ENCODE measurements at places on chromosomes 5 and 9.

DNA sequence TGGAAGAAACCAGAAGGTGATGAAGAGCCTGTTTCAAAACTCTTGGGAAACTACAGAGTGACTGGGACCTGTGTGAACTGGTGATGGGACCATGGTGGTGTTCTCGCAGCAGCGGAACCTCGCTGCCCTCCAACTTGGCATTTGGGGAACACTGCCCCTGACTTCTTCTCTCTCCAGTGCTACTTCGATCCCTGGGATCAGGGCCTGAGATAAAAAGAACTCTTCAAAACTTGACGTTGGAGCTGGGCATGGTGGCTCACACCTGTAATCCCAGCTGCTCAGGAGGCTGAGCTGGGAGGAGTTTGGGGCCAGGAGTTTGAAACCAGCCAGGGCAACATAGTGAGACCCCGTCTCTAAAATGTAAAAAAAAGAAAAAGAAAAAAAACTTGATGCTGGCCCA is 18.1 kb downstream of the PITX1 start:
- no peak for DNase-seq

DNA sequence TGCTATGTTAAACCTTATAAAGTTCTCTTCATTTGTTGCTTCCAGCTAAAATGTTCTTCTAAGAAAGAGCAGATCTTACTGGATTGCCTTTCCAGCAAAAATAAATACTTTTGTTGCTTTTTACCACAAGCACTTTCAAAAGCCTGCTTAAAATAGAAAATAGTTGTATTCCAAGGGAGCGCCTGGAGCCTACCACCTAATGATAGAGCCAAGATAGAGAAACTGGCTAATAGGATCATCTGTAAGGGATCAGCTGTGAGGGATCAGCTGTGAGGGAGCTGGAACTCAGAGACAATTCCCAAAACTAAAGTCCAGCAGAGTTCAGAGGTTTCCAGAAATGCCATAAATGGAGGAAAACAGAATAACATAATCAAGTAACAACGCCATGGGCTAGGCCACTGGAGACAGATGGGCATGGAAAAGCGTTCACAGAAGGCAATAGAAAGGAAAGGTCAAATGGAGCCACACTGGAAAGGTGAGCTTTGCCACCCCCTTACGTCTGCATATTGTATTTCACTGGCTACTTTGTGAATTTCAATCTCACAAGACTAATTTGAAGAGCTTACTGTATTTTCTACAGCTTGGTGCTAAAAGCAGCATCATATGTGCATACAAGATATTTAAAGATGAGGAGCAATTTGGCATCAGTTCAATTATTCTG is 140.6 kb upstream of the TLE4 start:
- no peak for DNase-seq

- no peak for DNase-seq
These were observed 59.6 kb downstream of the PRUNE2 start for GRCh38 chr9:76846297-76846696.

- no peak for DNase-seq
These were observed 34.4 kb downstream of the ALG2 start for GRCh38 chr9:99187311-99187710.

DNA sequence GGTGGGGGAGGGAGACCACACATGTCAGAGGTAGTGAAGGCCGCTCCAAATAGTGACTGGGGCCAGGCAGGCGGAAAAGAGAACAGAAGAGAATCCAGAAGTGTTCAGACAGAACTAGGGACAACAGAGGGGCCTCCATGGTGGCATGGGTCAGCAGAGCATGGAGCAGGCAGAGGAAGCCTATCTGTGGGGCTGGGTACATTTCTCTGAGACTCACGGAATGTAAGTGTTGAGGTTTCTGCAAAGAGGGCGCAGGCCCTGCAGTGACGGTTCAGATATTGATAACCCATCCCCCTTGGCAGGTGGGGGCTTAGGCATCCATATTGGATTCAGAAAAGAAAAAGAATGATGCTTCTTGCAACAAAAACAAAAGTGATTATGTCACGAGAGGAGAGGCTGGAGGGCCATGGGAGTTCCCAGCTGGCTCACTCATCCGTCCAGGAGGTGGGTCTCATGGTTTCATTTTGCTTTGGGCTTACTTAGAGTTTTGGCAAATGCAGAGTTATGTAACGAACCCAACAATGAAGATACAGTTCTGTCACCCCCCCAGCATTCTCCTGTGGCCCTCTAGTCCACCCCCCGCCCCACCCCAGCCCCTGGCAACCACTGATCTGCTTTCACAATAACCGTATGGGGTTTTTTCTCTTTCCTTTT is 5.4 kb upstream of the RMND5B start:
- no peak for DNase-seq

DNA sequence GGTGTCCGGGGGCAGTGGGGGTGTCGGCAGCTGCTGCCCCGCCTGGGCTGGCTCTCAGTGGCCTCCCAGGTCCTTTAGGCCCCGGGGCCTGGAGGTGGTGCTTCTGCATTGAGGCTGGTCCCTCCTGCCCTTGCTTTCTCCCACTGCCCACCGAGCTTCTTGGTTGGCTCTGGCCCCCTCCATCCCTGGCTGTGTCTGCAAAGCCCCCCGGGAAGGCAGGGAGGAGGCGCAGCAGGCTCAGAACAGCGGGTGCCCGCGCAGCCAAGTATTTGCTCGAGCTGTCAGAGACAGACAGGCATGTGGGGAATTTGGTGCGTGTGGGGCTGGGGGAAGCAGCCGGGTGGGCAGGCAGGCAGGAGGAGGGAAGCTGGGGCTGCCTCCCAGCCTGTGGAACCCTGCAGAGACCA is 11.5 kb downstream of the CXXC5 start:
- DNase-seq, result no peak

DNA sequence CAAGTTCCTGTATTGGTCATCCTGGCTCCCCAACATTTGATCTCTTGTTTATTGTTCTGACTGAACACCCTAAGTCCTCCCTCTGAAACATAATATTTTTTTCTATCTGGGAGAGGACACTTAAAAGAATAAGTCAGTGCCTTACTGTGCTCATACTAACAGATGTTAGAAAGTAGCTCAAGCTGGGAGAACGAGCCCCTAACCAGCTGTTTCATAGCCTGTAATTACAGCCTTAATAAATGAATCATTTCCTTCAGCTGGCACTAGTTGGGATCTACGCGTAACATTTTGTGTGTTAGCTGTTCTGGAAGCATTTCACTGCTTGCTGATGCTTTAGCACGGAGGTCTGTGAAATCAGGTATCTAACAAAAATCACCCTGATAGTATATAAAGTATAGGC is 345.9 kb upstream of the RIOK2 start:
- no peak for DNase-seq

- DNase-seq, result no peak
These were observed 65.4 kb upstream of the GDNF start for GRCh38 chr5:37905230-37905629.

- DNase-seq, result peak; percentile 52
These were observed 11.3 kb upstream of the GRHPR start for GRCh38 chr9:37410969-37411785.

DNA sequence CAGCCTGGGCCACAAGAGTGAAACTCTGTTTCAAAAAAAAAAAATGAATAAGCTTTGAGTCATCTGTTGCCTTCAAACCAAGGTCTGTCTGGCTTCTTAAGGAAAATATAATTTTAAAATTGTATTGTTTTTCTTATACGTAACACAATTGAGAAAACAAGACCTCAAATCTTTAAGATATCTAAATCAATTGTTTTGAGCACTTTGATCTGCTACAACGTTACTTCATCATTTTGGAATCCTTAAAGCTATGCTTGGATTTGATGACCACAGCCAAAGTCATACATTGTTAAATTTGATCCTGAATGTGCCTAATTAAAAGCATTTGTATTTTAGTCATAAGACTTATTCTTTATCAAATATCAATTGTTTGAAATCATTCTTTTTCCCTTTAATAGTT is 37.7 kb upstream of the VCAN start:
- no peak for DNase-seq

GRCh38 chr5:92749943-92750342 is 831.1 kb downstream of the NR2F1-AS1 start:
- no peak for DNase-seq

- DNase-seq, result no peak
These were observed 88.6 kb downstream of the NIPBL start for GRCh38 chr5:36965179-36965578.

GRCh38 chr5:169415371-169415770 is 114.4 kb upstream of the SLIT3 start:
- no peak for DNase-seq

DNA sequence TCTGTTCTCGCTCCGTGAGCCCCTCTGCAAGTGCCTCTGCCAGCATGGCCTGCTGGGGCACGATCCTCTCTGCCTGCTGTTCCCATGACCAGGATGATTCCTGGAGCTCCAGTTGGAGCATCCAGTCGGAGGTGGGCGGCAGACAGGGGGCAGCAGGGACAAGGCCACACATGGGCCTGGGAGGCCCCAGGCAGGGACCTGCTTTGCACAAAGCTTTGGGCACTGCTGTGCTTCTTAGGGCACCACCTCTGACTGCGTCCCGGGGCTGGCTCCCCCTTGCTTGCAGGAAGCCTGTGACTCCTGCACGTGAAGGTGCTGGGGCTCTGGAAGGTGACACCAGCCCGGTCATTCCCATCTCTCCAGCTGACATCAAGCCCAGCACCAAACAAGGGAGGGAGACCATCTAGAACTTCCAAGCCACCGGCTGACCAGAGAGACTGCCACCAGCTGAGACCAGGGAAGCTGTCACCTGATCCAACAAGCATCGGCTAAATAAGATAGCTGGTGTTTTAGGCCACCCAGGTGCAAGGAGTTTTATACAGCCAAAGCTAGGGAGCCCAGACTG is 174.8 kb upstream of the FOXD4L5 start:
- DNase-seq, result no peak

DNA sequence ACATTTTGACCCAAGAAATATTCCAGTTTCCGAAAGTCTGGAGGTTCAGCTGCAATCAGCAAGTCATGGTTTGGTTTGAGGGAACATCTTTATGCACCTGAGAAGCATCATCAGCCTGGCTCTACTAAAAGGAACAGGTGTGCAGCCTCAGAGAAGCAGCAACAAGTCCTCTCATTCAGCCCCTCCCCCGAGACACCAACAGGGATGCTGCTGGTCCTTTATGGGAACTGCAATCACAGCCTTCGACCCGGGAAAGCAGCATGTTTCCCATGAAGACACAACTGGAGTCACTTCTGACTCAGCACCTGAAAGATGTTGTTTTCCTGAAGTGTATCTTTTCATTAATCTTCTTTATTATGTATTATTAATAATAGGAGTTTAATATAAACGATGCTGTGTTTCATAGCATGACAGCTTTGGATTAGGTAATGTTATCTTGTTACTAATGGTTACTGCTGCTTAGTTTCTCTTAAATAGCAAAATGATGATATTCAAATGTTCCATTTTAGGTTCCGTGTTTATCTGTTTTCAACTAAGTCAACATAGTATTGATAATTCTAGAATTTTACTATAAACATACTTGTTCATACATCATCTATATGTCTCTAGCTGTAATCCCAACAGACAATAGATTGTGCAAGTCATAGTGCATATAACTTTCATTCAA is 15.6 kb upstream of the NREP start:
- no peak for DNase-seq

DNA sequence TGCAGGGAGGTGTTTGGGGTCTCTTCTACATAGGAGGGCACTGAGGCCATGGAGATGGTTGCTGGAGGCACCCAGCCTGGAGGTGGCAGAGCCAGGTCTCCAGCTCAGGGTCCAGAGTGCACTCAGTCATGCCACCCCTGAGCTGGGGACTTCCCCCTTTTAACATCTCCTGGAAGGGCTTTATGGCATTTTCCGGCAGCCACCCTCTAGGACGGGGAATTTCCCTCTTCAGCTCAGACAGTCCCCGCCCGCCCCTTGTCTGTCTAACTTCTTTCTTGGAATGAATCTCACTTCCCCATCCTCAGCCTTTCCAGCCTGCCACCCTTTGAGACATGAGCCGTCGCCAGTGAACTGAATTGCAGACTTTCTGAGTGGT is 49.9 kb downstream of the COL15A1 start:
- peak; percentile 62 for DNase-seq

DNA sequence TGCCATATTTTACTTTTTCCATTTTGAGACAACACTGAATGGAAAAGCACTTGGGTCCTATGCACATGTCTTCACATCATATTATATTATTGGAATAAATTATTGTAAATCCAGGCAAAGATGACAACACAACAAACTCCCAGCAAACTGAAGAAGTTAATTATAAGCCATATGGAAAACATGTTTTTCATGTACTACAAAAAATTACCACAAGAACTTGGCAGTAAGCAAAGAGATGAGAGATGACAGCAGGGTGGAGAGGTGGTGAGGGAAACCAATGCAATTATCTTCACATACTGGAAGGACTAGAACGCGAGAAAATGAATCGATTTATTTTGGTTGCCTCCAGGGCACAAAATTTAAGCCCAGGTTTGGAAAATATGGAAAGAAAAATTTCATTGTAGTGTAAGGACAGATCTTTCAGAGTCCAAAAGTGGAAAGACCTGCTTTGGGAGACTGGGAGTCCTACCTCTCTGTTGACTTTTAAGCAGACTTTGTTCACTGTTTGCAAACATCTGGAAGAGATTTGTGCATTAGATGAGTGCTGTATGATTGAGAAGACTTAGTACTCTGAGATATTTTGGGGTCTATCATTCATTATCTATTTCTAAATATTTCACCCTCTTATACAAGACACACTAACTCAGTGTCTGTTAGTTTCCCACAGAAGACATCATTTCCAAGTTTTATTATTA is 138.0 kb downstream of the TMEM232 start:
- DNase-seq, result no peak

DNA sequence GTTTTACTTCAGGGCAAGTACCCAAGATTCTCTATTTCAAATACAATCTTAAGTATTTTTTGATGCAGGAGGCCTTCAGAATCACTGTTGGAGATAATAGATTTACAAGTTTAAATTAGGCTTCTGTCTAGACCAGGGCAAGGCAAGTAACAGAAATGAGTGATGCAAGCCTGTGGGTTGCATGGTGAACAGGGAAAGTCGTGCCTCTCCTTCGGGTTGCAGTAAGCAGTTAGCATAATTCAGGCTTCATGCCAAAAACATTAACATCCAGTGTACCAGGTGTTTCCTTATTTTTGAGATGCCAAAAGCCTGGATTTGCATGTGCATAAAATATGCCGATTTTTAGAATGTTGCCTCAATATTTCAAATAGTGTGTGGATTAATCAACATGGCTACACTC is 369.0 kb downstream of the CAAP1 start:
- DNase-seq, result no peak

- no peak for DNase-seq
These were observed 58.2 kb downstream of the CAMSAP1 start for GRCh38 chr9:135849181-135849580.

DNA sequence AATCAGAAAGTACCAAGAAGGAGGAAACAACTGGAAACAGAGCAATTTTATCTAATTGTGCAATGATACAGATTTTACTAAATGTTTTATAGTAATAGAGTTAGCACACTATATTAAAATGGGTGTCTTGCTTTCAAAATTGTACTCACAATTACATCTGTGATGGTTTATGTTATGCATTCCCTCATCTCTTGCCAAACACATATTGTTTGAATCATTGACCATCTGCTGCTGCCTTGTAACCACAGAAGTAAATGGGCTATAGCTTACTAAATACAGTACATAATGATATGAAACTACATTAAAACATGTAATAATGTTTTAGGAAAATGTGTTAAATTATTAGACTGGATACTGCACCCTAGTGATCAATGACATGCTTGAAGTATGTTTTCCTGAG is 158.1 kb downstream of the SLC25A46 start:
- DNase-seq, result no peak

- no peak for DNase-seq
These were observed 372.8 kb downstream of the CDH12 start for GRCh38 chr5:22480305-22480704.

Data from activated CD8-positive, alpha-beta T cell treated with anti-CD3 and anti-CD28 coated beads for 36 hours (primary cell).